ENCODE measurements at places on chromosomes 2 and 18. TPM values are rescaled to one million over a fixed set of nuclear protein-coding genes. Genes with fewer than 3 reads are reported as not detected.

Gene LRP2
- polyA plus RNA-seq = 2.5 TPM

Gene GPR155
- 0.26 TPM for polyA plus RNA-seq

Gene COPS8
- 67.5 TPM for polyA plus RNA-seq

Gene EPHA4
- 6.4 TPM for polyA plus RNA-seq

Gene FEV
- not detected for polyA plus RNA-seq

Gene ACMSD
- not detected for polyA plus RNA-seq

Gene GALNT14
- polyA plus RNA-seq = 13.0 TPM

Gene CCDC148
- 0.45 TPM for polyA plus RNA-seq

Gene RAB31
- 15.2 TPM for polyA plus RNA-seq

DNA sequence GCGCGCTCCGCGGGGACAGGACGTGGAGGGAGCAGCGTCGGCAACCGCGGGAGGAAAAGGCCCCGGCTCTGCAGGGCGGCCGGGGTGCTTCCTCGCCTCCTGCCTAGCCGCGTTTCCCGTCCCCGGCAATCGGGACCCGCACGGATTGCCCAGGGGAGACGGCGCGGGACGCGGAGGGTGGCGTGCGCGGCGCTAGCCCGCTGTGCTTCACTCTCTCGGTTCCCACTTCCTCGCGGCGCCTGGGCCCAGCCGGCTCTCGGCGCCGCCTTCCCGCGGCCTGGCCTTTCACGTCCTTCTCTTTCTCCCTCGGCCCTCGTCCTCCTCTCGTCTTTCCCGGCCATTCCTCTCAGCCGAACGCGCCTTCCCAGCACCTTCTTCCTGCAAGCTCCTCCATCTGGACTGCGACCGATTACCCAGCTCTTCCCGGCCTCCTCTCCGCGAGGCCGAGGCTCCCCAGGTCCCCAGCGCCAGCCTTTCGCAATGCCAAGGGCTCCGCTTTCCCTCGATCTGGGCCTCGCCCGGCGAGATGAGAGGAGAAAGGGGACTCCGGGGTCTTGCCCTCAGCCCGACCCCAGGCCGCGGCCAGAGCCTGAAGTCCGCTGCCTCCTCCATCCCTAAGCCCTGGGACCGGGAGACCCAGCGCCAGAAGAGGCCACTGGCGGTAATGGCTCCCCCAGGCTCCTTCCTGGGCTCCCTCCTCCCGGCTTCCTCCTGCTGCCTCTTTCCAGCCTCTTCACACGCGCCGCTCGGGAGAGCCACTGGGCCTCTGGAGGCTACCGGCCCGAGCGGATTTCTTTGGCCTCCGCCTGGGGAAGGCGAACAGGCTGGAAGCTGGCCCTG lies 34.3 kb upstream of the ATP6V1B1 start:
- DNase-seq = peak; percentile 83

DNA sequence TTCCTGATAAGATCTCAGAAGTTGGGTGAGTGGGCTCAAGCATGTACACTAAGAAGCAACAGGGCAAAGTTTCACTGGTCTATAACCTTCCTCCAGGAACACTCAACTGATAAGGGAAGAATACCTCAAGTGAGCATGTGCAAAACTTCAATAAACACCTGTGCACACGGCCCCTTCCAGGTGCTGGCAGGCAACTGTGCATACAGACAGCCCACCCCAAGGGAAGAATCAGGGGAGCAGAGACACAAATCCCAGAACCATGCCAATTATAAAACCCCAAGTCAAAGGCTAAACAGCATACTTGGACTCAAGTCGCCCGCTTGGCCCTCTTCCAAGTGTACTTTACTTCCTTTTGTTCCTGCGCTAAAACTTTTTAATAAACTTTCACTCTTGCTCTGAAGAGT lies 85.9 kb upstream of the RTN4 start:
- DNase-seq = no peak

- DNase-seq = no peak
Measured at GRCh38 chr2:53275743-53276142, 491.9 kb upstream of the CHAC2 start.

GRCh38 chr2:204441316-204441715 lies 104.0 kb upstream of the PARD3B start:
- DNase-seq = no peak

DNA sequence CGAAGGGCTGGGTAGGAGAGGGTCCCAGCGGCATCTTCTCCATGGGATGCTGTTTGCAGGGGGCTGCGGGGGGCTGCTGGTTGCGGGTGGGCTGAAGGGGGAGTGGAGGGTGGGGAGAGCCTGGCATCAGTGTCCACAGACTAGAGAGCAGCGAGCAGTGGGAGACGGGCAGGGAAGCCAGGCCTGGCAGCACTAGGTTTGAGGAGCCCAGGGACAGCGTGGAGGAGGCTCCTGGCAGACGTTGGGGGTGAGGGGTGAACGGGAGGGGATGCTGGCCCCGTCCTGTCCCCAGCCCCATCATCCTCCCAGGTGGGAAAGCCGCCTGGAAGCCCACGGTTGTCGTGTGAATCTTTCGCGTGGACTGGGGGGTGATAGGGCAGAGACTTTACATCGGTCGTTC lies 48.2 kb upstream of the TFCP2L1 start:
- no peak for DNase-seq

DNA sequence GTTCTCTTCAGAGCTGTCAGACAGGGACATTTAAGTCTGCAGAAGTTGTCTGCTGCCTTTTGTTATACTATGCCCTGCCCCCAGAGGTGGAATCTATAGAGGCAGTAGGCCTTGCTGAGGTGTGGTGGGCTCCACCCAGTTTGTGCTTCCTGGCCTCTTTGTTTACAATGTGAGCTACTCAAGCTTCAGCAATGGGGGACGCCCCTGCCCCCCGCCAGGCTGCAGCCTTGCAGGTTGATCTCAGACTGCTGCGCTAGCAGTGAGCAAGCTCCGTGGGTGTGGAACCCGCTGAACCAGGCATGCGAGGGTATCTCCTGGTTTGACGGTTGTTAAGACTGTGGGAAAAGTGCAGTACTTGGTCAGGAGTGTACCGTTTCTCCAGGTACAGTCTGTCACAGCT lies 24.0 kb upstream of the PAIP2B start:
- DNase-seq = no peak

- peak; percentile 54 for DNase-seq
Measured at GRCh38 chr2:170812710-170813600, 3.7 kb upstream of the GAD1 start.

- DNase-seq = no peak
Measured at GRCh38 chr2:150214626-150215025, 272.8 kb downstream of the RND3 start.

DNA sequence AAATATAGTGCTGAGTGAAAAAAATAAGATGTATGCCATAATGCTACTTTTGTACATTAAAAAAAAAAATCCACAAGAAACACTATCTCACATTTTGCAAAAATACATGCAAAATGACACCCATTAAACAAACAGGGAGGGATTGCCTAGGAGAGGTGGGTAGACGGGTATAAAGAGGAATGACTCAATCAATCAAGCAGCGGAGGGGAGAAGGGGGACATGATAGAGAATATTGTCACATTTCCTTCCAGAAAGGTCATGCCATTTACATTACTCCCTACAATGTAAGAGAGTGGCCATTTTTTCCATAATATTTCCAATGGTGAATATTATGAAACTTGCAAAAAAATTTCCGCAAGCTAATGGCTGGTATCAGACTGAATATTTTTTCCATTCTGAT lies 542.3 kb upstream of the TNP1 start:
- no peak for DNase-seq

DNA sequence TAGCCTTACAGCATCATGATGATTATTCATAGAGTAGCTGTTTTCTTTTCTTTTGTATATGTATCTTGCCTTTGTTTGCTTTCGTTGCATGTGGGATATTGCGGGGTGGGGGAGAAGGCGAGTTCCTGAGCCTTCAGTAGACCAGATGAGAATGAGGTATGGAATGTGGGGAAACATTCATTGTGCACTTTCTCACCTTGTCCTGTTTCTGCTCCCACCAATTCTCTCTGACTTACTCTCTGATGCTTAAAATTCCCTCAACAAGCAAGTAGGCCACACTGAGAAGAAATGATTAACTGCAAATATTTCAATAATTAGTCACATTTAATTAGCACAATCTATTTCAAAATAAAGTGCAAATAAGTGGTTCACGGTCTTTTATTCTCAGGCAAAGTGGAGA lies 31.0 kb downstream of the GKN2 start:
- no peak for DNase-seq

DNA sequence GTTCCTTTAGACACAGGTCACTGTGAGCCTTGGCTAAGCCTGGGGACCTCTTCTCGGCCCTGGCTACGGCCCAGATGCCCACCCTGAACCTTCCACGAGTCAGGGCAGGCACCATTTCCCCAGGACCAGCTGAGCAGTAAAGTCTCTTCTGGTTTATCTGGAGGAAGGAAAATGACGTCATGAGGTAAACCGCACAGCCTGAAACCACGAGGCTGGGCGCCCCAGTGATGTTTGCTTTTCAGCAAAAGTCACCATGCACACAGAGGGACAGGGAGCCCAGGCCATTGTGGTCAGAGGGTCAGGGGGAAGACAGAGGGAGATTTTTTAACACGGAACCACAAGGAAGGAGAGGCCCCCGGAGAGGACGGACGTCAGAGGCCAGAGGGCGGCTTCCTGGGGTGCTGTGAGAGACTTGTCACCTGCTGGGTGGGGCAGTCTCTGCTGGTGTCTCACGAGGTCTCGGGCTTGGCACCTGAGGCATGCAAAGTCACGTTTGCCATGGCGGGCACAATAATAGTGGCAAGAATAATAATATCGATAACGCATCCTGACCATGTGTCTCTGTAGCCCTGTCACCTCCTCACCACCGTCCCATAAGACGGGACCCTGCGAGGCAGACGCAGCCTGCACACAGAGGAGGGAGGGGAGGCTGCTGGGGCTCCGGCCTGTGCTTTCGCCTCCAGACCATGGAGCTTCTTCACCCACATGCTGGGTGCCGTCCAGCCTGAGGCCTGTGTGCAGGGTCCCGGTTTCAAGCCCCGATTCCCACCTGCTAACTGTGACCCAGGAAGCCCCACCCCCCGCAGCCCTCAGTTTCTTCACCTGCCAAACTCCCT lies 33.2 kb upstream of the FOSL2 start:
- no peak for DNase-seq

- DNase-seq = no peak
Measured at GRCh38 chr2:175805442-175806124, 196.5 kb downstream of the LNPK start.

- DNase-seq = no peak
Measured at GRCh38 chr2:195330513-195330956, 326.5 kb upstream of the SLC39A10 start.

DNA sequence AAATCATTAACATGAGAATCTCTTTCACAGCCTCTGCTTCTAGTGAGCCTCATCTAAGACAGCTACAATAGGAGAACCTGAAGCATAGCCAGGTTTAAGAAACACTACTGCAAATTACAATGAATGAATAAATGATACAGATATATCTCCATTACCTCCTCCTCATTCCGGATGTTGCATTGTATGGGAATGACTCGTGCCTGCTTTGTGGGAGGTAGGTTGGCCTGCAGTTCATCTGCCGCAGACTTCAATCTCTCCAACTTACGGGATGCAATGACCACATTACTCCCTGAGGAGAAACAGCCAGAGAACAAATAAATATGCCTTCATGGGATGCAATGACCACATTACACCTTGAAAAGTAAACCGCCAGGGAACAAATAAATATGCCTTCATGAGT lies 15.4 kb downstream of the PECR start:
- DNase-seq = no peak

DNA sequence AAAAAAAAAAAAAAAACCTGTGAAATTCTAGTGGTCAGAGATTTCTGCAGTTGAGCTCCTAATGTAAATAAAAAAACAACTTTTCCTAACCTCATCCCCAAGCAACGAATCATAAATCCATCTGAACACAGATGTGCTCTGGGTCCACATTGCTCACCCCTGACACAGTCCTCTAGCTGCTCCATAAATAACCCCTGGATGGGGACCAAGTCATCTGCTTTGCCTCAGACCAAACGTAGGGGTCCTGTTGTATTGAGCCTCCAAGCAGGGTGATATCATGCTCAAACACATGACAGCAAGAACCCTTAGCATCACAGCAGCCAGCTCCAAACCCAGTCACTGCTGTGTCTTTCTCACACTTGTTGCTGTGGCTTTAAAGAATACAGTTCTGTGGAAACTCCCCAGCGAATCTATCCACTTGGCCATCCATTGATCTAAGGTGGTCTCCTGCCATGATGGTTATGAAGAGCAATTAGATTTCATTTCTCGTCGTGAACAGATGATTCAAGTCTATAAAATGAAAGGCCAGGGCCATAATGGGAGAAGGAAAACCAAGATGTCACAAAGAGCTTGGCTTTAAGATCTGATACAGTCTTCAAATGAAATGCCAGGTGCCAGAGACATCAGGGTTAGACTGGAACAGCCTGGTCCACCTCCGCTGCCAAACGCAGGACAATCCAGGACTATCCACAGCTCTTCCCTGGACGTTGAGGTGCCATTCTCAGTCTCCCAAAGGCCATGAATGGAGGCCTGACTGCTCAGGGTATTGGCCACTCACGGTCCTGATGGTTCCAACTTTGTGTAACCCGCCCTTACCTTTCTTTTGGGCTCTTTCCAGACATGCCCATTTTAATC lies 39.0 kb downstream of the TBC1D8 start:
- no peak for DNase-seq

GRCh38 chr2:7375901-7376300 lies 458.7 kb downstream of the RNF144A start:
- DNase-seq = no peak

DNA sequence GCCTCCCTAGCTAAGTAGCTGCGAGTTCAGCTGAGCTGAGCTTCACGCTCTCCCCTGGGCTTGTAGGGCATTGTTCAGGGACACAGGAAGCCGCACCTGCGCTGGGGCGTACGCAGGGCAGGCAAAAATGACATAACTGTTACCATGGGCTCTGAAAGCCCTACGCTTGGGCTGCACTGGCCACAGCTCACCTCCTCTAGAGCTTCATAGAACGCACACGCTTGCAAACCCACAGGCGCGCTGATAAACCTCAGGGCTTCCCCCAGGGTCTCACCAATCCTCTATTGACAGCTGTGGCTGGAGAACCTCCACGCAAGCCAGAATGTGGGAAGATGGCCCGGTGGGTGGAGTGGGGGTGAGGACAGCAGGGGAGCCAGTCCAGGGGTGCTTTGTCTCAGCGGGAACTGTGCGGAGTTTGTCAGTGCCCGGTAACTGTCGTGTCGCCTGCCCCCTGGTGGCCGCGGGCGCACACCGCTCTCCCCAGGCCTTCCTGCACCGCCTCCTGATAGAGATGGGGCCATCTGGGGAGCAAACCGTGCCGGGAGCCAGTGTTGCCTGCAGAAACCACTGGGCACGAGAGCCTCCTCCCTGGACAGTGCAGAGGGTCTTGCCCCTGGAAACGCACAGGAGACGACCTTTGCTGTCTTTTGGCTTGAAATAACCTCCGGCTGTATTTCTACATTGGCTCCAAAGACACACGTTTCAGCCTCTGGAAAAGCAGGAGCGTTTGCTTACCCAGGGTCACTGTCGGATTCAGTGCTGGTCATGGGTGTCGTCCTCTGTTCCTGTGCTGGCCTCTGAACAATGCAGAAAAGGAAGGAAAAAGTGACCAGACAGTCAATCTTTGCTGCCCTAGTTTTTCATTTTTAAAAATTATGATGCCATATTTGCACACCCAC lies 17.0 kb upstream of the CIDEA start:
- DNase-seq = peak; percentile 97

All from H1 (cell line).